ENCODE measurements at places on chromosomes 12 and 14. TPM values are rescaled to one million over a fixed set of nuclear protein-coding genes. Genes with fewer than 3 reads are reported as not detected.

Gene RASSF9
- 6.1 TPM for total RNA-seq

Gene GRIP1
- total RNA-seq: 3.5 TPM

Gene SERPINA10
- under 0.01 TPM for total RNA-seq

Gene OTX2
- total RNA-seq: not detected

Gene SOX5
- total RNA-seq: 18.2 TPM

Gene B4GALNT1
- 4.0 TPM for total RNA-seq

Gene LRRC10
- not detected for total RNA-seq

Gene SERPINA9
- not detected for total RNA-seq

Gene TNFAIP2
- total RNA-seq: 29.4 TPM

Gene C12orf56
- total RNA-seq: 3.3 TPM

Gene AMDHD1
- 0.12 TPM for total RNA-seq

Gene MGP
- total RNA-seq: 45.0 TPM

Gene CD163
- not detected for total RNA-seq

Gene TMEM233
- 0.12 TPM for total RNA-seq

Gene ENDOU
- total RNA-seq: under 0.01 TPM

Gene SYNDIG1L
- not detected for total RNA-seq

Gene LRP1-AS
- not detected for total RNA-seq

Gene ASB2
- 1.2 TPM for total RNA-seq

Gene RNU4-1
- total RNA-seq: under 0.01 TPM

Gene FAM186B
- total RNA-seq: 0.22 TPM

Gene LRRIQ1
- total RNA-seq: 0.62 TPM

Gene KRT5
- total RNA-seq: 0.22 TPM

Gene KRT1
- total RNA-seq: not detected
